ENCODE measurements at places on chromosomes 1 and 21.

- no peak for DNase-seq
Measured at GRCh38 chr21:37416914-37417313, 50.3 kb downstream of the DYRK1A start.

GRCh38 chr1:229203030-229203751 lies 67.7 kb upstream of the RAB4A start:
- DNase-seq: peak; percentile 71

GRCh38 chr1:110384581-110385321 lies 6.1 kb downstream of the SLC16A4 start:
- DNase-seq: no peak

DNA sequence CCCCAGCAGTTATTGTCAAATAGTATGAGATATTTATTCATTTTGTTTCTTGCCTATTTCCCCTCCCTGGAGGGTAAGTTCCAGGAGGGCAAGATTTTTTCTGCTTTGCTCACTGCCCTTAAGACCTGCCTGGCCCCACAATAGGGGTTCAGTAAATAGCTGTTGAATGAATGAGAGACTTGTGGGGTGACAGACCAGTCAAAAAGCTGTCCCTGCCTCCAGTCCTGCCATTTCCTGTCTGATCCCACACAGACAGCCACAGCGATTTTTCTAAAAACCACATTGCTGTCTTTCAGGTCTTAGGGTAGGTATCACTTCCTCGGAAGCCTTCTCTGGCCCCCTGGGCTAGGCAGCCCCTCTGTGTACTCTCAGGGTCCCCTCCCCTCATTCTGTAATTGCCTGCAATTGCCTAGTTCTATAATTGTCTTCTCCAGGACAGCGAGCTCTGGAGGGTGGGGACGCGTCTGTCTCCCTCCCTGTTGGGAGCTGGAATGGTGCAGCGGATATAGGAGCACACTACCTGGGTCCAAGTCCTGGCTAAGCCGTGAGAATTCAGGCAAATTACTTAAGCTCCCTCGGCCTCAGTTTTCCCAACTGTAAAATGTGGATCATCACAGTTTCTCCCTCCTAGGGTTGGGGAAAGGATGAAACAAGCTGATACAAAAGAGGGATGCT lies 1.8 kb upstream of the EXTL1 start:
- no peak for DNase-seq

DNA sequence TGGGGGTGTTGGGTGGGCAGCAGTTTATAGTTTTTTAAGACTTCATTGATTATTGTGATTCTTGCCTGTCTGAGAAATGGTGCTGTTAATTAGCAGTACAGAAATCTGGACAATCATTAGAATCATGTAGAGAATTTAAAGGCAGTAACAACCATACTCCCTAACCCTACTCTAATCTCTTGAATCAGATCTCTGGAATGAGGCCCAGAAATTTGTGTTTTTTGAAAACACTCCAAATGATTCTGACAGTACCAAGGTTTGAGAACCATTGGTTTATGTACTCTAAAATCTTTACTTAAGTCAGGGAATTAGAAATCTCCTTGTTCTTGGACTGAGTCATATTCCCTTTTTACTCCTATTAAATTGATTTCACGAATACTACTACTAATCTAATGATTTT lies 24.0 kb downstream of the FNBP1L start:
- peak; percentile 78 for DNase-seq

DNA sequence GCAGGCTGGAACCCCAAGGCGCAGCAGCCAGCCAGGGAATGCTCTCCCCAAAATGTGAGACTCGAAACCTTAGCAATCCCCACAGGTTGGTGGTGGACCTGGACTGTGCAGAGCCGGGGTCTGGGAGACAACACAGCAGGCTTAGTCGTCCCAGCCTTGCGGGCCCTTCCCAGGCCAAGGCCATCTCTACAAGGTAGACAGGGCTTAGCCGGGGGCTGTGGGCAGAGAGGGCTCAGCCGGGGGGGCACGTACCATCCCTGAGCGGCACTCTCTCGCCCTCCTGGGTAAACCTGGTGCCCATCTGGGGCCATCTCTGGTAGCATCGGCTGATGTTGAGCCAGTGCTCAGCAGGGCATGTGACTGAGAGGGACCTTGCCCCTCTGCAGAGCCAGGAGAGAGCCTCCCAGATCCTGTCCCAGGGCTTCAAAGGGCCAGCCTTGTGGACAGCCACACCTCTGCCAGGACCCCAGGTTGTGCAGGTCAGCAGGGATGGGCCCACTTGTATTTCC lies 2.2 kb upstream of the ACTRT2 start:
- no peak for DNase-seq

- DNase-seq: no peak
Measured at GRCh38 chr21:45809421-45809820, 165.9 kb downstream of the PCBP3 start.

DNA sequence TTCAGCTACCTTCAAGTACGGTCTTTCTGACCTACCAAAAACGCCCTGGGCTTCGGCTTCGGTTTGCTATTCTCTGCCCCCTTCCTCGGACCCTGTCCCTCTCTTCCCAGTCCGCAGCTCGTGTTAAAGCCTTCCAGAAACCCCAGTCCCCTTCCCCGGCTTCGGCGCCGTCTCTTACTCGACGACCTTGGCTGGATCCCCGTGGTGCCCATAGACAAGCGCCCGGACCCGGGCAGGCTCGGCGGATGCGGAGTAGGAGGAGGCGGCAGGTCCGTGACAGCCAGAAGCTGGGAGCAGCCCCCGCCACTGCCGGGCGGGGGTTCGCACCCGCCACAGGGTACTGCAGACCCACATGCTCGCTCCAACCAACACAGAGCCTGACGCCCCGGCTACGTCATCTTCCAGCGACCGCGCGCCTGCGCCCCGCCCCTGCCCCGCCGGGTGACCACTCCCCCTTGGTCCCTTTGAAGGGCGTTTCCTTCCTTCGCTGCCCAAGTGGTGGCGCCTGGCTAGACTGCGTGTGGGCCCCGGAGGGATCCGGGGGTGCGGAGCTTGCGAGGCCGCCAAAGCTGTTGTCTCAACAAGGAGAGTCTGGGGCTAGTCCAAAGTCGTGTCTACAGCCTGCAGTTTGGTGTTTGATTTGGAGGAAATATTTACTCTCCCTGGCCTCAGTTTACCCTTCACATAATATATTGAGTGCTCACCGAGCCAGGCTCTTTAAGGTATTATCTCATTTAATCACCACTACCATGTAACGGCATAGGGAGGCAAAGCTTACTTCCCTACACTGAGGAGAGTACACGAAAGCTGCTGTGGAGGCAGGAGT lies at the start of gene MECR:
Gene MECR (minus strand): TSS at position 382 of the 826 bp plus-strand sequence. CDS start 28 bp downstream, at position 354.
- DNase-seq: peak; percentile 89

GRCh38 chr1:206066479-206067171 lies 13.7 kb downstream of the RHEX start:
- DNase-seq: no peak

DNA sequence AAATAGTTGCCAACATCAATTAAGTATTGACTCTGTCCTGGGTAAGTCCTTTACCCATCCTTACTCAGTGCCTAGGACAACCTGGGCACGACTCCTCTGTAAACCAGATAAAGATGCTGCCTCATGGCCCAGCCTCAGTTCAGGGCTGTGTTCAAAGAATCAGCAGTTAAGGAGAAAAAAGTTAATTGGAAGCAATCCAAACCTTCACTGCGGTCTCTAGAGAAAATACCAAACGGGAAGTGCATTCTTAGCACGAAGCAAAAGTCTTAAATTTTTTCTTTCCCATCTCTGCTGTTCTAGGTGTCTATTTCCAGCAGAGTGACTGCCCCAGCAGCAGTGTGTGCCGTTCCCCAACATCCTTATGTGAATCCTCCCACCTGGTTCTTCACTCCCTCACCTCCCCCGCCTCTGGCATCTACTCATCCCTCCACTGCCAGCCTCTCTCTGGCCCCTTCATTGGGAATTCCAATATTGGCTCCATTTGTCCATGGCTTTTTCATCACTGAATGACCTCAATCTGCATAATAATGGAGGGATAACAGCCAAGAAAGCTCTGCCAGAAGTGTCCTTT lies 23.2 kb downstream of the KANK4 start:
- peak; percentile 85 for DNase-seq
